ENCODE measurements at places on chromosomes 16 and 17. TPM values are rescaled to one million over a fixed set of nuclear protein-coding genes. Genes with fewer than 3 reads are reported as not detected.

GRCh38 chr16:12132850-12133440 is 156.4 kb downstream of the SNX29 start:
- no peaks in the 10 kb centered on the region for H3K4me1 ChIP-seq
- no peak for DNase-seq
- no peak overlapping the region for H3K27ac ChIP-seq
- H3K36me3 ChIP-seq: peaks cover 6% of the 10 kb centered on the region

GRCh38 chr17:246226-246625 is 64.8 kb upstream of the DOC2B start:
- peaks cover 12% of the 10 kb centered on the region for H3K4me1 ChIP-seq
- no peak for DNase-seq
- no peaks in the 10 kb centered on the region for H3K27me3 ChIP-seq
- H3K27ac ChIP-seq: no peak overlapping the region
- no peaks in the 10 kb centered on the region for H3K36me3 ChIP-seq

DNA sequence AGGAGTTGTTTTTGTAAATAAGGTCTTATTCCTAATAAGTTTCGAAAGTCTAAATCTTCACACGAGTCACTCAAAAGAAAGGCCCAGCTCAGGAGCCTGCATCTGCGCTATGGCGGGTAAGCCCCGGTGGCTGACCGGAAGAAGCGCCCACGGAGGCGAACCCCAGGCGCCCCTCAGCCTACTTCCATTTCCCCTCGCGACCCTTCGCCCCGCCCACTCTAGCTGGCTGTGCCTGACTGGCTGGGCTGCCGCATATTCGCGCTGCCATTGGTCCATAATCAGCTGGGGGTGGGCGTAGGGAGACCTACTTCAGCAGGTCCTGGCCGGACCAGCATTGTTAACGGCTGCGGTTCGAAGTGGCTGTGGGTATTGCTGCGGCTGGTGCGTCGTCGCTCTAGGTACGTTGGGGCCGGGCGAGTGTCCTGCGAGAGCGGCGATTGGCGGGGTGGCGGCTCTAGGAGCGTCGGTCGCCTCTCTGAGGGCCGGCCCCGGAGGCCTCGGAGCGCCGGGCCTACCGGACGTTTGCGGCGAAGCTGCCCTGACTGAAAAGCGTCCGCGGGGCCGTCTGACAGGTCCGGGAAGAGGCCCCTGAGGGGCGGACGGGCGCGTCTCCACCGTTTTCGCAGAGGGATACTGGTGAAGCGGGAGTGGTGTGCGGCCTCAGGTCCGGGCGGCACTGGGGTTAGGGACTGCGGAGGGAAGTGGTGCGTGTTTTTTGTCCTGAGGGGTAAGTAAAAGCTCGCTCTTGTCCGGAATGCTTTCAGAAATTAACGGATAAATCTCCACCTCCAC is at the start of gene ATF7IP2:
Gene ATF7IP2, plus strand, starts transcription at position 337 of the 792 bp plus-strand sequence. CDS start 44,560 bp downstream, outside the sequence.
- peak within 1 kb of the TSS; percentile 67 for H3K4me3 ChIP-seq
- peak within 1 kb of the TSS; percentile 72 for H3K27ac ChIP-seq
- peak; percentile 90 for DNase-seq
- no peaks in the 10 kb centered on the region for H3K36me3 ChIP-seq

- H3K27ac ChIP-seq: no peak overlapping the region
- H3K4me1 ChIP-seq: no peaks in the 10 kb centered on the region
- H3K36me3 ChIP-seq: no peaks in the 10 kb centered on the region
- no peak overlapping the region for H3K4me3 ChIP-seq
- DNase-seq: no peak
- no peaks in the 10 kb centered on the region for H3K27me3 ChIP-seq
These were observed 107.0 kb downstream of the PLCG2 start for GRCh38 chr16:81885976-81886586.

GRCh38 chr17:19867329-19868078 is at the start of gene ULK2:
Gene ULK2, minus strand, starts transcription at chr17:19867936. Its CDS starts 519 bp downstream, at chr17:19867417.
- H3K4me1 ChIP-seq: no peaks in the 10 kb centered on the region
- H3K27ac ChIP-seq: peak within 1 kb of the TSS; percentile 85
- peak within 1 kb of the TSS; percentile 72 for H3K4me3 ChIP-seq
- DNase-seq: peak; percentile 54
- H3K27me3 ChIP-seq: no peaks in the 10 kb centered on the region

PIRT gene
- not detected for total RNA-seq

C16orf86 gene
- total RNA-seq: 6.8 TPM

HOXB6 gene
- 11.3 TPM for total RNA-seq

DNA sequence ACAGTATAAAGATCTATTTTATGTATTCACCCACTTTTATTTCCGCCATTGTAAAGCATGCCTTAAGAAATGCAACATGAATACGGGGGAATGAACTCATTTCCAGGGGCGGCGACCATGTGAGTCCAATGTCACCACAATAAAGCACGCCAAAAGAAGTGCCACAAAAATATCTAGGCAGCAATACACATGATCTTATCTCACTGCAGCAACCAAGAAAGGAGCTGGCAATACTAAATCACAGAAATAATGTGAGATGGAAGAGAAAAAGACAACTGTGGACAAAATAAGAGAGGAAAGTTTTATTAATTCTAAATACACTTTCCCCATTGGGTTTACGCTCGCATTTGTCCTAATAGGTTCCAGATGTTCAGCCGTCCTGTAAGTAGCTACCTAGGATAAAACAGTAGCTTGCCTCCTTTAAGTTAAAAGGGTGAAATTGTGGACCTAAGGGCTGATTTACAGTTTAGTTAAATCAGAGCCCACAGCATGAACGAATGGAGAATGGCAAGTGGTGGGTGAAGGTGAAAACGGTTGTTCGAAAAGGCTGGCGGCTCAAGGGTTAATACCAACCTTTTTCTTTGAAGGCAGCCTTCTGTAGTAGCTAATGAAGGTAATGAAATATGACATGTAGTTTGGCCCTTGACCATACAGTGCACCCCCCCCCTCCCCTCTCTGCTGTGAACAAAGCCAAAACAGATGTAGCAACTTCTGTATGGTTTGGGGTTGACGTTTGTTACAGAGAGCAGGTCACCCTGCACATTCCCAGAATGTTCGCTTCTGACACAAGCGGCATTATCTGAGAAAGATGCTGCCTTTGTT is 504.2 kb upstream of the PSMD7 start:
- no peak overlapping the region for H3K4me3 ChIP-seq
- DNase-seq: no peak
- H3K27ac ChIP-seq: no peak overlapping the region
- H3K36me3 ChIP-seq: no peaks in the 10 kb centered on the region
- H3K4me1 ChIP-seq: no peaks in the 10 kb centered on the region

DNA sequence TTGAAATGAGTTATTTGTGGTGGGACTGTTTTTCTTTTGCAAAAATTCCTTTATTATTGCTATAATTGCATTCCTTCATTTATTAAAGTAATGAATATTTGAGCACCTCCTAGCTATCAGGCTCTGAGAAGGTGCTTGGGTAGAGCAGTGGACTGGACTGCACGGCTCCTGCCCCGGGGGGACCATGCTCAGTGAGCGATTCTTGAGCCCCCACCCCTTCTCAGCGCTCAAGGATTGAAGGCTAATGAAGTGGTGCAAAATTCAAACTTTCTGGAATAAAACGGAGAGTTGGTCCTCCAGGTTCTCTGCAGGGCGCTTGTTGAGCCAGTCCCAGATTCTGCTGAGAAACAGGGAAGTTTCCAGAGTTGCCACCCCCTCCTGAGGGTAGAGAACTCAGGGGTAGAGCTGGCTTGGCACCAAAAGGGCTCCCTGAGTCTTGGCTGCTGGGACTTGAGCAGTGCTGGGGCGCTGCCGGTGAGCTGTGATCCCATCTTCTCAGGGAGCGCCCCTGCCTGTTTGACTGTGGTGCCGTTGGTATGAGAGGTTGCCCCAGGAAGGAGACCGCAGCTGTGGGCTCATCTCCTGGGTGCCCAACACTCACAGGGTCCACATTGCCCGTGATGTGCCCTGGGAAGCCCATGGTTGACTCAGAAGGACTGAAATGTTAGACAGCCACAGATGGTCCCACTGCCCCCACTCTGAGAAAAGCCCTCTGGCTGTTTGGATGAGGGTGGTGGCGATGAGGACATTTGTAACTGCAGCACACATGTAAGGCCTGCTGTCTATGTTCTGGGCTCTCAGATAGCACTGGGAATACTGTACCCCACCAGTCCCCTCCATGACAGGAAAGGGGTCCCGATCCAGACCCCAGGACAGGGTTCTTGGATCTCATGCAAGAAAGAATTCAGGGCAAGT is 20.0 kb downstream of the KSR1 start:
- no peaks in the 10 kb centered on the region for H3K36me3 ChIP-seq
- H3K4me1 ChIP-seq: peaks cover 22% of the 10 kb centered on the region
- H3K4me3 ChIP-seq: no peak overlapping the region
- no peaks in the 10 kb centered on the region for H3K27me3 ChIP-seq
- no peak overlapping the region for H3K27ac ChIP-seq

DNA sequence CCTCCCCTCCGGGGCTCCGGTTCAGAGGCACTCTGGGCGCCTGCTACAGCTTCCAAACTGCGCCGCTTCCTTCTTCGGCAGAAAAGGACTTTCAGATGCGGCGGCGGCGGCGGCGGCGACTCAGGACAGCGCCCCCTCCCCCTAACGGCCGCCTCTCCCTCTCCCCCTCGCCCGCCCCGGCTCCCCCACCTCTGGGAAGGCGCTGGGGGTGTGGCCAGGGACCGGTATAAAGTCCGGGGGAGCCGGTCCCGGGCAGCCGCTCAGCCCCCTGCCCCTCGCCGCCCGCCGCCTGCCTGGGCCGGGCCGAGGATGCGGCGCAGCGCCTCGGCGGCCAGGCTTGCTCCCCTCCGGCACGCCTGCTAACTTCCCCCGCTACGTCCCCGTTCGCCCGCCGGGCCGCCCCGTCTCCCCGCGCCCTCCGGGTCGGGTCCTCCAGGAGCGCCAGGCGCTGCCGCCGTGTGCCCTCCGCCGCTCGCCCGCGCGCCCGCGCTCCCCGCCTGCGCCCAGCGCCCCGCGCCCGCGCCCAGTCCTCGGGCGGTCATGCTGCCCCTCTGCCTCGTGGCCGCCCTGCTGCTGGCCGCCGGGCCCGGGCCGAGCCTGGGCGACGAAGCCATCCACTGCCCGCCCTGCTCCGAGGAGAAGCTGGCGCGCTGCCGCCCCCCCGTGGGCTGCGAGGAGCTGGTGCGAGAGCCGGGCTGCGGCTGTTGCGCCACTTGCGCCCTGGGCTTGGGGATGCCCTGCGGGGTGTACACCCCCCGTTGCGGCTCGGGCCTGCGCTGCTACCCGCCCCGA is at the start of gene IGFBP4:
Gene IGFBP4, plus strand, starts transcription at position 255 of the 792 bp plus-strand sequence. Its CDS starts 286 bp downstream, at position 541.
- peak within 1 kb of the TSS; percentile 85 for H3K27ac ChIP-seq
- peak within 1 kb of the TSS; percentile 67 for H3K4me3 ChIP-seq
